ENCODE measurements at places on chromosomes 3 and 15.

- DNase-seq: no peak
Observed at GRCh38 chr15:31214158-31214863, 112.3 kb upstream of the KLF13 start.

- no peak for DNase-seq
Observed at GRCh38 chr15:71114066-71114680, 1.1 kb upstream of the THSD4 start.

DNA sequence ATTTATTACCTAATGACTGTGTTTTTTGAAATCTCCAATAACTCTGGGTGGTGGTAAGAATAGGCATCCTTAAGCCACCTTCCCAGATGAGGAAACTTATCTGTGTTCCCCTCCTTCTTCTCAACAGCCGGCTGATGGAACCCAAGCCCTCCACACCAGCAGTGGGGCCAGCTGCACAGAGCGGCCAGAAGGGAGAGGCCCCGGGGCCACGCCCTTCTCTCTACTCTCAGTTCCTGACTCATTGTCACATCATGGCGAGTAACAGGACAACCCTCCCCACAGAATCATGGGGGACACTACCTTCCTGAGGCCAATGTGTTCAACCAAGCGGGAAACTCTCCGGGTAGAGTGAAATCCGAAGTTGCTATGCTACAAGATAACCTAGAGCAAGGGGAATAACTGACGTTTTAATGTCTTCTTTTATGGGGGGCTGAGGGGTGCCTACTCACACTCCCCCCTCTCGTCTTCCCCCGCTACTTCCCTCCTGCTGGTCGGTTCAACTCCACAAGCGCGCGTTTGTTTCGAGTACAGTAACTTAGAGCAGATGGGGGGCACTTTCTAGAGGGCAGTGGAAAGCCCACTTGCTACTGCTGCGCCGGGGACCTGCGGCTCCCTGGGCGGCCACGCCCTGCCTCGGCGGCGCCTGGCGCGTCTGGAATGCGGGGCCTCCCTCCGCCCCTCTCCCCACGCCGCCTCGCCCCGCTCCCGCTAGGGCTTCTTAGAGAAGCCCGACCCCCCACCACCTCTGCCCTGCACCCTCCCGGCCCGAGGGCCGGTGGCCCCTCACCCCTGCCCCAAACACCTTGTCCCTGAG is 621 bp downstream of the ANXA2 start:
- DNase-seq: peak; percentile 15

DNA sequence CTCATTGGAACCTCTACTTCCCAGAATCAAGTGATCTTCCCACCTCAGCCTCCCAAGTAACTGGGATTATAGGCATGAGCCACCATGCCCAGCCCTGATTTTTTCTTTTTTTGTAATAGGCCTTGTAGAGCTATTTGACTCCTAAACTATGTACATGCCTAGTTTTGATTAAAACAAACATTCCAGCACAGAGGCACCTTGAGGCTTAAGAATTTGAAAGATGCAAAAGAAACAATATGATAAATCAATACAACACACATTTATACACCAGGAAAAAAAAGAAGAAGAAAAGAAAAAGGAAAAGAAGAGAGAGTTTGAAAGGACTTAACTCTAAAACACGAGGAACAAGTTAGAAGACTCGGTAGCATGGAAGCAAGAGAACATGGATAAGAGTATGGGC is 13.9 kb upstream of the FRMD5 start:
- DNase-seq: no peak

DNA sequence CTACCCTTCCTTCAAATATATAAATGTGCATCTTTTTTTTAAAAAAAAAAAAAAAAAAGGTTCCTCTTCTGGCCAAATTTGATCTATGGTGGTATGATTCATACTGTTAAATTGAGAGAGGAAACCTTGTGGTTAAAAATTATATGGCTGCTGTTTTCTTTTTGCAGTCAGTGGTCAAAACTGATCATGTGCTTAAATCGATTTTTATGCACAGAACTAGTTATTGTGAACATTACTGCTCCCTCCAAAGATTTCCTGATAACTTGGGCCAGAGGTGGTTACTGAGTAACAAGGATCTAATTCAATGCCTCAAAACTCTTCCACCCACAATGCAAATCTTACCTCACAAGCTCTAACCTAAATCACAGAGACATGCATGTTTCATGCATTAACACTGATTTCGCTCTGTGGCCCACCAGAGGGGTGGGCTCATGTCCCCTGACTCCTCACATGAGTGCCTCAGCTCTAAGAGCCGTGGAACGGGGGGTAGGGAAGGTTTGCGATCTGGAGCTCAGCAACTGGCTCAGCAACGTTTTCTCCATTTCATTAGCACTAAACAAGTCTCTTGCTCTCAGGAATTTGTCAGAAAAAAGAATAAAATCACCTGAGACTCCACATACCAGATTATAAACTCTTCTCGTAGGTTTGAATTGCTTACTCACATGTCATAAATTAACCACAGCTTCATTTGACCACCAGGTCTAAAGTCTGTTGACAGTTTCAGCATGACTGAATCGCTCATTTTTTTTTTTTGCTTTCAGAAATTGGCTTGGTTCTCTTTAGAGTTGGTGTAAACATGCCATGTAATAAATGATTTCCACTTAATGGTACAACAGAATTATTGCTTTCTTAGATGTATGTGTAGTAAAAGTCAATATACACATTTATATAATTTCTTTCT is 280.4 kb downstream of the CD47 start:
- no peak for DNase-seq

DNA sequence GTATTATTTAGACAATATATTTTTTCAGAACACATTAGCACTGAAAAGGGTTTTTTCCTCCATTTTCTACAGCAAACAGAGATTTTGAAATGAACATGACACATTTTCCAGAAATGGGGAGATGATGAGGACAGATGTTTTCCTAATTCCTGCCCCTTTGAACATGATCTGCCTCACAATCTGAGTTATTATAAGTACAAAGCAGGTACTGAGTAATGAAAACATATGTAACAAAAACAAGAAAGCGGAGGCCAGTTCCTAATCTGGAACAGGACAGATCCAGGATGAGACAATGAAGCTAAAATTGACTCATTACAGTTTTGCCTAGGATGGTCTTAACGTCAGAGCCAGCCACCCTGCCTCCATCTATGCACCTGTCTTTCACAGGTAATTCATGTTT is 642.8 kb upstream of the NR2F2 start:
- no peak for DNase-seq

DNA sequence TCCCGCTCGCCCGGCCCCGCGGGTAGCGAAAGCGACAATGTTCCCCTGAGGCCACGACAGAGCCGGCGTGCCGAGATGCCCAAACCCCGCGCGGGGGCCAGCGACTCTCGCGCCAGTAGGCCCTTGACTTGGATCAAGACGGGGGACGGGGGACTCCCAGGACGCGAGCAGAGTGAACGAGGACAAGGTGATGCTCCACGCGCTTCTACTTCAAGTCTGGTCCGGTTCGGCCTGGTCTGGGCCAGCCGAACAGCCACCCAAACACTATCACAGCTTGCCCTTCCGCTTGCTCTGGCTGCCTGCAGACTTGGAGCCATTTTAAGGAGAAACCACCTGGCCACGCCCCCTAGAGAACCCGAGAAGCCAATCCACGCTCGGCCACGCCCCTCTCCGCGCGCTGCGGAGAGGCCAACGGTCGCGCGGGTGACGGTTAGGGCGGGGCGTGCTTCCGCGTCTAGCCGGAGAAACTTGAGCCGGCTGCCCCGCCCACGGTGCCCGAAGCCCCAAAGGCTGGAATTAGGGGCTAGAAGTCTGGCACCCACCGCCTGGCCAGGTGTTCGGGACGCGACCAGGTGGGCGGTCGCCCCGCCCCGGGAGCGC is 608 bp upstream of the NDUFAF3 start:
- DNase-seq: peak; percentile 91

- no peak for DNase-seq
Observed at GRCh38 chr3:176785171-176785570, 412.1 kb downstream of the TBL1XR1 start.

DNA sequence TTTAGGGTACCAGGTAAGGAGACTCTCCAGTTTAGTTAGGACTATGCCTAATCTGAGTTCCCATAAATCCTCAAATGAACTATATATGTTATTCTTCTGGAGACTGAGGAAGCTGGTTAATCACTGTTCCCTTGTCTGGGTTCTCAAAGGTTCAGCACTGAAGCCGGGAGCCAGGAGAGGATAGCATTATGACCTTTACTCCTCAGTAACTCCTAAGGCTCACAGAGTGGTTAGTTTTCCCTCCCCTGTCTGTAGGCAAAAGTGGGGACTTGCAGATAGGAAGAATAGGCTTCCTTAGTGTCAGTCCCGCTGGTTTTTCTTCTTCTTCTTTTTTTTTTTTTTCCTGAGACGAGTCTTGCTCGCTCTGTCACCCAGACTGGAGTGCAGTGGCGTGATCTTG is 50.4 kb downstream of the CRTC3 start:
- DNase-seq: no peak

DNA sequence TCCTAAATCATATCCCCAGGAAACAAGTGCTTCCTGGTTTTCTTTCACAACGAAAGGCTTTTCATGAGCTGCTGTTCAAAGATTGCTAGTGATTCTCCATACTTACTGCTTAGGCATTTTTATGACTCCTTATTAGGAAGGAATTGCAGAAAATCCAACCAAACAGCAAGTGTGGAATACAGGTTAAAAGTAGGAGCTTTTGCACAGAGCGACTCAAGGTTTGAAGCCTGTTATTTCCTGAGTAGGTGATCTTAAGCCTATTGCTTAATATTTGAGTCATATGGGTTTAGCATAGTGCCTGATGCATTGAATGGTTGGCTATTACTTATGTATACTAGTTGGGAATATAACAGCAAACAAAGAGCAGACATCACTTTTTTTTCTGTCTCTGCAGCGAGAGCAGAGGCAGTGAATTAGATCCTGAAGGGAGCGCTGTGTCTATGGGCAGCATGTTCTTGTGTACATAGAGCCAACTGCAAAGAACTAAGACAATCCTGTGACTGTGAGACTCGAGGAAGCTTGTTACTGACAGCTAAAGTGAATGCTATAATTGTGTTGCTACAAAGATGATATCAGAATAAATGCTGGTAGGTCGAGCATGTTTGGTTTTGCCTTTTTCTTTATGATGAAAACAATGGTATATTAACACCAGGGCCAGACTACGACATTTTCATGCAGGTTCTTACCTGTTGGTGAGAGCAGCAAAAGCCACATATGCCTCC is 6.3 kb downstream of the TM4SF1 start:
- DNase-seq: no peak

DNA sequence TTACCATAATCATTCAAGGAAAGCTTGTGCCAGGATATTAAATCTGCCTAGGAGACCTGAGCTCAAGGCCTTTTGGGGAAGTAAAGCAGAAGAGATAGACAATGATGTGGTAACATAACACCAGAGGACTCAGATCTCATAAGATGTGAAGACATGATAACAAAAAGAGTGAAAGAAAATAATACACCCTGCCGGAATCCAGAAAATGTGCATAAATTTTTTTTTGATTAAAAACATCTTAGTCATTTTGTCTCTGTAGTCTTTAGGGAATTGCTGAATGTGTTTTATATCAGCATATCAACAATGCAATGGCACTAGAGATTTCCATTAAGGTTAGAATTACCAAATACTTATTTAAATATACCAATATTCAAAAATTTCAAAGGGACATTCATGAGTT is 326.8 kb upstream of the ROBO1 start:
- no peak for DNase-seq

- DNase-seq: no peak
Observed at GRCh38 chr3:133860519-133860918, 35.2 kb downstream of the RAB6B start.

DNA sequence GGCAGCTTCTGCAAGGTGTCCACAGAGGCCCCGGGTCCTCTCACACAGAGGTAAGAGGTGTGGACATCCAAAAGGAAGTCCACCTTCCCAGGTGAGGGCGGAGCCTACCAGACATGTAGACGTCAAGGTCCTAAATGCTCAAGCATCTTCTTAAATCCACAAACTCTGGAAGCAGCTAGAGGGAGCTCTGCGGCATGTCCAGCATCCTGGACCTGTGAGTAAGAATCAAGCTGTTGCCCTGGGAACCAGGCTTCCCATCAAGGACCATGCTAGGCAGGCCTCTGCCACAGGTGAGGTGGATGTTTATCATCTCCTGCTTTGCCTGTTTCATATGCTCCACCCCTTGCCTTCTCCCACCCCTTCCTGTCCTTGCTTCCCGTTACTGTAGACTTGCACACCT is 368.2 kb downstream of the GABRG3 start:
- no peak for DNase-seq

GRCh38 chr3:5750091-5750490 is 562.6 kb downstream of the EDEM1 start:
- no peak for DNase-seq

DNA sequence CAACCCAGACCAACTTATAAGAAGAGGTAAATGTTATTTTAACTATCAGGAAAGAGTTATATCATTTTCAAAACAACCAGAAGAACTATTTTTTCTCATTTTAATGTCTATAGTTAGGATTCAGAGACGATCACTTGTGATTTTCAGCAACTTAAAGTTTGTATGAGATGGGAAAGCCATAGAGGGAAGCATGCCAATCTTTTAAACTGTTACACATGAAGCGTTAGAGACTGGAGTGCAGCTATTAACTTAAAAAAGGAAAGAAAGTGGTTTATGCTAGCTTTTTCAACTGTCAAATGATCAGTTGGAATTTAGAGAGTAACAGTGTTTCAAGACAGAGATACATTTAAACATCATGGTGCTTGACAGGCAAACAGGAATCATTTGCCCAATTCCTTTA is 91.7 kb upstream of the LPP start:
- DNase-seq: no peak

DNA sequence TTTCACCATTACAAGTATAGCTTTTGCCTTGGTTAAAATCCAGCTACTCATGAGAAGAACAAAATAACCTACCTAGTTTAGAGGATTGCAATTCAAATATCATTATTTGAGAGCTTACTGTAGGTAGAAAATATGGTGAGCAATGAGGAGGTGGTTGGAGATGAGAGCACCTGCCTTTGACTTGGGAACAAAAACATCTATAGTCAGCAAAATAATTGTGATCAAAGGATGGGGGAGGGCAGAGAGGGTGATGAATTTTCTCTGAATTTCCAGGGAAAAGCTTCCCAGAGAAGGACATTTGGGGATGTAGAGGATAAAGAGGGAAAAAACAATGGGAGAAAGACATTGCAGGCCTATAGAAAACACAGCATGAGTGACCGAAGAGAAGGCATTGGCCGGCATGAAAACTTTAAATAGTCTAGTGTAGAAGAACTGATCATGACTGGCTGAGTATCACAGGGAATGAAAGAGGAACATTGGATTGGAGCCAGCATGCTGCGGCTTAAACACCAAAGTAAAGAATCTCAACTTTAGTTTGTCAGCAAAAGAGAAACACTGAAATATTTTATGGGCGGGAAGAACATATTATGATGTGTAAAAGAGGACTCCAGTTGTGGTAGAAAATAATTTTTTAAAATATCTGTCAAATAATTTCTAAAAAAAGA is 581.3 kb downstream of the UNC13C start:
- DNase-seq: no peak

GRCh38 chr3:58994746-58995330 is 55.0 kb downstream of the CFAP20DC start:
- DNase-seq: peak; percentile 9

- DNase-seq: no peak
Observed at GRCh38 chr15:53346583-53346982, 412.9 kb downstream of the WDR72 start.

GRCh38 chr15:65067645-65068402 is at the start of gene RASL12:
TSS of gene RASL12 (minus strand) at chr15:65067991. CDS start at chr15:65067835, 156 bp downstream.
- DNase-seq: no peak
